ENCODE measurements at places on chromosomes 2 and 18.

DNA sequence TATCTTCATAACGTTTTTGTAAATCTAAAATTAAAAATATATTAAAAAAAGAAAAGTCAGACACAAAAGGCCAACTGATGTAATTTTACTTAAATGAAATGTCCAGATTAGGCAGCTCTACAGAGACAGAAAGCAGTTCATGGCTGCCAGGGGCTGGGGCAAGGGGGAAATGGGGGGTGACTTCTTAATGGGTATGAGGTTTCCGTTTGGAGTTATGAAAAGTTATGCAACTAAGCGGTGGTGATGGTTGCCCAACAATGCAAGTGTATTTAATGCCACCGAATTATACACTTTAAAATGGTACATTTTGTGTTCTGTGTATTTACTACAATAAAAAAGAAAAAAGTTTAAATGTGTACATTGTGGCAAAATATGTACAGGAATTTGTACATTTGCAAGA is 70.2 kb upstream of the TEX51 start:
- DNase-seq: no peak

GRCh38 chr2:159185401-159186130 is 100.9 kb downstream of the WDSUB1 start:
- DNase-seq: no peak

- no peak for DNase-seq
These were observed 2.0 kb downstream of the MRPL30 start for GRCh38 chr2:99183025-99183424.

DNA sequence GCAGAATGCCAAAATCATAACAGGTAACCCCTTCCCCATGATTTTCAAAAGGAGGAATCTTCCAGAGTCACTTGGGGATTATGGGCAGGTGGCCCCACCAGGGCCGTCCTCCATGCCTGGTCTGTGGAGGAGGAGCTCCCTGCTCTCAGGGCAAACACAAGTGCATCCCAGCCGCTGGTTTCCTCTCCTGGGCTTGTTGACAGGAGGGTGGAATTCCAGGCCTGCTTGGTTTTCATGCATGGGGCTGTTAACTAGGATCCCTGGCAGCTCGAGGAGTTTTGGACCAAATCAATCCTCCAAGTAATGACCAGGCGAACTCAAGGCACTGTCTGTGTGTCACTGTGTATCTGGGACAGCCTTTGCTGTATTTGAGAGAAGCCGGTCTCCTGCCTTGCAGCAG is 45.3 kb downstream of the FOSL2 start:
- DNase-seq: no peak

GRCh38 chr2:146978577-146979555 is 866.0 kb upstream of the ACVR2A start:
- no peak for DNase-seq

DNA sequence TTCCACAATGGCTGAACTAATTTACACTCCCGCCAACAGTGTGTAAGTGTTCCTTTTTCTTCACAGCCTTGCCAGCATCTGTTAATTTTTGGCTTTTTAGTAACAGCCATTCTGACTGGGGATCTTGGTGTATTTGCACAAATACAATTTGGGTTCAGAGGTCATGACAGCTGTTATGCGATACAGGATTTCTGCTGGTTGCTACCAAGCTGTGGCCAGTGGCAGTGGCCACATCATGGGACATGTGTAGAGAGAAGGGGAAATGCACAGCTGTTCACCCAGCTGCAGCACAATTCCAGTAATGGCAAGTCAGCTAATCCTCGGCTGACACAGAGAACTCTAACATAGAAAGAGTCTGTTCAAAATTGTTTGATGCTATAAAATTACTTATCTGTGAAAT is 21.0 kb upstream of the SELENOI start:
- DNase-seq: no peak

DNA sequence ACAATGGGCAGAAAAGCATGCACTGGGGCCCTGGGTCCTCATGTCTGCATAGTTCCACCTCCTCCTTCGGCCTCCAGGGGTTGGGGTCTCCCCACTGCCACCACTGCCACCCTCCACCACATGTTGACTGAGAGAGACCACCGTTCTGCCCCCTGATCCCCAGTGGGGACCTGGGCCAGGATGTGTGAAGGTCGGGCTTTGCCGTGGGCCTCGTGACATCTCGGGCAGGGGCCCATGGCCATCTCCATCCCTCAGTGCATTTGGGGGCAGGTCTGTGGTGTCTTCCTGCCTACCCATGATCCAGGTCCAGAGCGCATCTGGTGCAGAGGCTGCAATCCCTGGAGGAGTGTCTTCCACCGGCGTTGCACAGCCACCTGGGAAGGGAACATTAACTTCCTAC is 166.8 kb upstream of the POU3F3 start:
- no peak for DNase-seq

GRCh38 chr2:25825238-25825637 is 53.0 kb downstream of the ASXL2 start:
- DNase-seq: no peak

DNA sequence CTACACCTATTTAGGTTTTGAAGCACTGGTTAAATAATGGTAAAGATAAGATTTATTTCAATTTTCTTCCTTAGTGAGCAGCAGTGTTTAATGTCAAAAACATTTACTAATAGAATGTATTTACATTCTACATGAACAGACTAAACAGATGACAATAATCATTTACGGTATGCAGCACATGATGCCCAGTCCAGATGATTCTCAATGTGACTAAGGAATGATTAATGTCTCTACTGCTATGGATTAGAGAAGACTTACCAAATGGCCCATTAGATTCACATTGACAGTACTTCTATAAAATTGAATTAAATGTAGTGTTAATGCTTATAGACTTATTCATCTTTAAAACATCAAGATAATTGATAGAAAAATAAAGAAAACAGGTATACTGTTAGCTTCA is 22.1 kb upstream of the SLC5A7 start:
- no peak for DNase-seq

GRCh38 chr2:144522897-144523595 is 3.1 kb upstream of the ZEB2 start:
- DNase-seq: no peak

All from stimulated activated CD8-positive, alpha-beta memory T cell treated with anti-CD3 and anti-CD28 coated beads, Interleukin-2, amount 100 ng/mL, for 1 hour (primary cell).